ENCODE measurements at places on chromosomes 16 and 17.
A peak's percentile ranks its signal among the peaks of the same experiment; 100 is the strongest.

- DNase-seq: no peak
Observed at GRCh38 chr17:79457376-79457775, 153.5 kb downstream of the RBFOX3 start.

- no peak for DNase-seq
Observed at GRCh38 chr17:21352221-21352980, 23.8 kb upstream of the KCNJ12 start.

GRCh38 chr16:84879569-84880487 lies 60.0 kb downstream of the CRISPLD2 start:
- no peak for DNase-seq

DNA sequence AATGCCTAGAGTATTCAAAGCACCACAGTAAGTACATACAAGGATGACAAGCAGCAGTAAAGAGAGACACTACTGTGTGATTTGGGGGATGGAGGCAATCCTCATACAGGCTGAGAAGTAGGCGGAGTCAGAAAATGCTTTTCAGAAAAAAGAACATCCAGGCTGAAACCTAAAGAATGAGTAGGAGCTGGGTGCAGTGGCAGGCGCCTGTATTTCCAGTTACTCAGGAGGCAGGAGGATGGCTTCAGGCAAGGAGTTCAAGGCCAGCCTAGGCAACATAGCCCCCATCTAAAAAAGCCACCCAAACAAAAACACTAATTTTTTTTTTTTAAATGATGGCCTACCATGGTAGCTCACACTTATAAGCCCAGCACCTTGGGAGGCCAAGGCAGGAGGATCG lies 10.3 kb downstream of the KANSL1 start:
- no peak for DNase-seq

- no peak for DNase-seq
Observed at GRCh38 chr16:55062442-55062841, 131.8 kb downstream of the IRX5 start.

GRCh38 chr17:21001111-21001812 lies 41.5 kb downstream of the USP22 start:
- DNase-seq: no peak

DNA sequence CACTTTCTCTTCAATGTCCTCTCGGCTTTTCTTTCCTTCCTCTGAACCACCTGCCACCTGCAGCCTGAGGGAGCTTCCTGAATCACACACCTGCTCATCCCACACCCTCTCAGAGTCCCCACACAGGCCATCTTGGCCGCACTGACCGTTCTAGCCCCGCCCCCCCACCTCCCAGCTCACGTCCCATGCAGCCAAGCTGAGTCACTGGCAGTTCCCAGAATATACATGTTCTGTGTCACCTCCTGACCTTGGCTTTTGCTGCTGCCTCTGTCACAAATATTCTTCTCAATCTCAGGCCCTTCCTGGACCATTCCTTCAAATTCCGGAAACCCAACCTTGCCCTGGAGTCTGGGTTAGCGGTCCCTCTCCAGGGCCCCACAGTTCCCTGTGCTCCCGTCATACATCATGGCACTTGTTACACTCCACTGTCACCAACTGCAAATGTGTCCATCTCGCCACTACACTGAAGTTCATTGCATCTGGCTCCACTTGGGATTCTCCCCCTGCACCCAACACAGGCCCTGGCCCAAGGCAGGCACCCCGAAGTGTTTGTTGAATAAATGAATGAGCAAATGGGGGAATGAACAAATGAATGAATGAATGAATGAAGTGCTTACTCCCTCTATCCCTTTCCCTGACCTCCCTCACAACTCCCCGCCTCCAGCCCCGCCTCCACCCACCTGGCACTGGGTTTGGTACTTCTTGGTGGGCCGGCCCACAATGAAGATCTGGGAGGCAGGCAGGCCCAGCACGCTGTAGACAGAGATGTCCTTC lies 12.8 kb downstream of the PIMREG start:
- DNase-seq: no peak

DNA sequence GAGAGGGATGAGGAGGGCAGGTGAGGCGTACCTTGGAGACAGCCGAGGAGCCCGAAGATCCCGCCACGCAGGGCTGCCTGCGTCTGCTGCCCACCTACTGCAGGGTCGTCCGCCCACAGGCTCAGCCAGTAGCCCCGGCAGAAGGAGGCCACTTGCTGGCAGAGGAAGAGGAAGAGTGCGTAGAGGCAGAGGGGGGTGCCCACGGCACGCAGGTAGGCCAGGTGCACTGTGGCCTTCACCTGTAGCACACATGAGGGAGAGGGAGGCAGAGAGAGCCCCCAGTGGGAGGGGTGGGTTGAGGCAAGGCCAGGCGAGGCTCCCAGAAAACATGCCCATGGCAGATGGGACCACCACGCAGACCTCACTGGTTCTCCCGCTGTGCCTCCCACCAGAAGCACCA lies 53.7 kb downstream of the ABCC6 start:
- no peak for DNase-seq

GRCh38 chr16:83554096-83554495 lies 253.7 kb upstream of the HSBP1 start:
- DNase-seq: no peak

DNA sequence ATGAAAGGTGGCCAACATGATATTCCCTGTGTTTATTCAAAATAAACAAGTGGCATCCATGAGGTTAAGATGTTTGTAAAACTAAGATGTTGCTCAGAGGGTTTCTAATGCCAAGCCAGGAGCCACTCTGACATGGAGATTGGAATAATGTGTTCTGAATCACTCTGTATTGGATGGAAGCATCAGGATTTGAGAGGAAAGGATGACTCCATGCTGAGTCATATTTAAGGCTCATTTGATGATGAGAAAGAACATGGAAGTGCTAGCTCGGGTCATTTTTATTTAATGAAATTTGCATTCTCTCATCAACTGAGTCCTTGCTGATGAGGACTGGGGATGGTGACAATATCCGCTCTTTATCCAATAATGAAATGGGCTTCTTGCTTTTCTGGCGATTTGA lies 6.2 kb downstream of the VAT1L start:
- DNase-seq: no peak

DNA sequence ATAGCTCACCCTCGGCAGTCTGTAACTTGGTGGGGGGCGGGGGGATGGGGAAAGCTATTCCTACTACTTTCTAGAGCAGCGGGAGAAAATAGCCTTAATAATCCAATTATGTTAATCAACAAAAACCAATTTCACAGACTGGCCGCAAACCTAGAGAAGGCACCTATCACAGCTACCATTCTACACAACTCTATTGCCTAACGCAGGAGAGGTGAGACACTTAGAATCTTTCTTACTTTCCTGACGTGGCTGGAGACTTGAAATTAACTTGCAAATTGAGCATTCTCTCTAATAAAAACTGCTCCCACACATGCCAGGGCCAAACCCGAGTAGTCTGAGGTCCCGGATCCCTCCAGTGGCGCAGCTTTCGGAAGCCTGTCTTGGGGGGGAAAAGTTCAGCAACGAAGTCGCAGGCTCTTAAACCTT lies 794 bp downstream of the SMG6 start:
- DNase-seq: no peak

GRCh38 chr16:16997349-16997748 lies 473.4 kb downstream of the XYLT1 start:
- DNase-seq: no peak

- no peak for DNase-seq
Observed at GRCh38 chr16:24552705-24553246, 13.4 kb downstream of the RBBP6 start.

DNA sequence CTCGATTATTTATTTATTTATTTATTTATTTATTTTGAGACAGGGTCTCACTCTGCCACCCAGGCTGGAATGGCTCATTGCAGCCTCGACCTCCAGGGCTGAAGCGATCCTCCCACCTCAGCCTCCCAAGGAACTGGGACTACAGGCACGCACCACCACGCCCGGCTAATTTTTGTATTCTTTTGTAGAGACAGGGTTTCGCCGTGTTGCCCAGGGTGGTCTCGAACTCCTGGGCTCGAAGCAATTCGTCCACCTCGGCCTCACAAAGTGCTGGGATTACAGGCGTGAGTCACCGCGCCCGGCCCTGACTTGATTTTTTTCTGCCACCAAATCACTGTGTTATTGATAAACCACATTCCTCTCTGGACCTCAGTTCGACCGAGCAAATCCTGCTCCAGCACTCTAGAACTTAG lies 758 bp upstream of the RPL23A start:
- no peak for DNase-seq

- no peak for DNase-seq
Observed at GRCh38 chr17:19799796-19800195, 51.7 kb upstream of the ALDH3A1 start.

DNA sequence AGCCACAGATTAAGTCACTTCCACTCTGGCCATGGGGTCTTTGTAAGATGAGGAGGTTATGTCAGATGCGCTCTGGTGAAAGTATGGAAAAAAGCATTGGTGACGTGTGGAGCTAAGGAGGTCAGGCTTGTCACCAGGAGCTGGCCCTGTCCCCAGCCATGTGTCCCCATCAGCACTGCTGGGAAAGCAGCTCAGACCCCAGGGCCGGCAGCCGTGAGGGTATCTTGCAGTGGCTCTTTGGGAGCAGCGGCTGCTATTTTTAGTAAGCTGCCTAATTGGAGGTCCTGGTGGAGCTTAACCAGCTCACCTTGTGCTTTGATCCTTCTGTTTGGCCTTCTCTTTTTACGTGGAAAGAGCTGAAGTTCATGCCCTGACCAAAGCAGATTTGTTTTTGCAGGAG lies 60.9 kb downstream of the MPRIP start:
- DNase-seq: no peak

- no peak for DNase-seq
Observed at GRCh38 chr17:80151333-80151732, 4.4 kb upstream of the EIF4A3 start.

DNA sequence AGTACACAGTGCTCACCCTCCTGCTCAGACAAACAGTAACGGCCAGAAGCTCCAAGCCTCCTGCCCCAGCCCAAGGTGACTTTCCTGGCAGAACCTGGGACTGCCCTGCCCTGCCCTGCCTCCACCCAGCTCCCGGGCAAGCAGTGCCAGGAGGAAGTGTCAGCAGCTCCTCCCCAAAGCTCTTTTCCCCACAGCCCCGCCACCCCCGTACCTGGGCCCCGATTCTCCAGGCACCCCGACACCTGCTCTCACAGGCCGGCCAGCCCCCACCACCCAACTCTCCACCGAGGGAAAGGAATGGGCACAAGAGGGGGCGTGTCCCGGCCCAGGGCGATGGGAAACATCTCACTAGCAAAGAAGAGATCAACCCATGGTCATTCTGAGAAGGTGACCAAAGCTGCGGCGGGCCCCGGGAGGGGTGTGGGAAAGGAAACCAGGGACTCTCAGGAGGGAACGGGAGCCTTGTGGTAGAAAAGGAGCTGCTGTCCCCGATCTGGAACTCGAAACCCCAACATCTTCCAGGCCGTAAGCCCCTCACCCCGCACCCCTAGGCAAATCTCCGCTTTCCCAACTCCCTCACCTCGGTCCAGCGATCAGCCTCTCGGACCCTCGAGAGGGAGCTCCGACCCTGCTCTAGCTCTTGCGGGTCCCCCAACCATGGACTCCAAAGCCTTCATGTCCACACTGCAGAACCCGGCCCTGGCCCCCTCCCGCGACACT lies 1.2 kb downstream of the BCAR1 start:
- DNase-seq: no peak

GRCh38 chr16:31875112-31875803 lies 1.7 kb downstream of the ZNF267 start:
- no peak for DNase-seq

DNA sequence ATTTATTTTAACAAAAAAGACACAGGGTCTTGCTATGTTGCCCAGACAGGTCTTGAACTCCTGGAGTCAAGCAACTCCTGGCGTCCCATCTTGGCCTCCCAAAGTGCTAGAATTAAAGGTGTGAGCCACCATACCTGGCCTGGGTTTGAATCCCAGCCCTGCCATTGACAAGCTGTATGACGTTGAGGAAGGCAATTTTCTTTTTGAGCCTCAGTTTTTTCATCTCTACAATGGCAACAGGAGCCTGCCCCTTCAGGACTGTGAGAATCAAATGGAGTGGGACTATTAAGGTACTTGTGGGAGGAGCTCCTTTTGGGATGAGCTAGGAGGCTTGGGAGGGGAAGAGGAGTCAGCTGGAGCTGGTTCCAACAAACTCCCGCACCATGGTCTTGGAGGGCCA lies 6.2 kb downstream of the RARA start:
- DNase-seq: no peak

GRCh38 chr17:41695954-41696757 lies 7.5 kb downstream of the EIF1 start:
- peak; percentile 52 for DNase-seq

GRCh38 chr16:20901436-20902112 lies 1.0 kb downstream of the LYRM1 start:
- DNase-seq: no peak

DNA sequence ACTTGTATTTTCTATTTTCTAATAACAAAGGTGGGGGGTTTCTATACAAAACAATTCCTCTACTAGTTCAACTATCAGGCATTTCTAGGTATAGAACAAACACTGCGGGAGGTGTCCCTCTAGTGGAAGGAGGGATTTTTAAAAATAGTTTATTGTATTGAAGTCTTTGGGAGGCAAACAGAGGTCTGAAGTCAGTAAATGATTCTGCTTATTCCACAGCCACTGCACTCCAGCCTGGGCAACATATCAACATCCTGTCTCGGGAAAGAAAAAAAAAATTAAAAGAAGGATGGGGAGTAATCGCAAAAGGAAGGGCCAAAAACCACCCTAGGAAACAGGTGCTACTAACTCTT lies 648 bp upstream of the ERCC4 start:
- DNase-seq: no peak

GRCh38 chr16:47129755-47130435 lies 13.8 kb downstream of the NETO2 start:
- DNase-seq: no peak

DNA sequence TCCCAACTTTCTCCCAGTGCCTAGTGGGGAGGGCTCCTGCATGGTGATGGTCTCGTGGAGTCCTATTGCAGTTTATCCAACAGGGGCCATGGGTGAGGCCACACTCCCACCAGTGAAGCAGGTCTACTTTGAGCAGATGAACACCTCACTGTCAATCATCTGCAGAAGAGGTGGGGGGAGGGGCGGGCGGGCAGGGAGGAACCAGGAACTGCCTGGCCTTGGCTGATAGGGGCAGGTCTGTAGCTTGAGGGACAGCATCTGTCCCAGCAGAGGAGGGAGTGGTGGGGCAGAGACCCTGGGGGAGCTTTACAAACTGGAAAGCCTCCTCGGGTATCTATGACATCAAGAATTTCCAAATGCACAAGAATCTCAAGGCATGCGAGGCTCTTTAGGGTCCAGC lies 58.7 kb upstream of the ZNF423 start:
- no peak for DNase-seq

DNA sequence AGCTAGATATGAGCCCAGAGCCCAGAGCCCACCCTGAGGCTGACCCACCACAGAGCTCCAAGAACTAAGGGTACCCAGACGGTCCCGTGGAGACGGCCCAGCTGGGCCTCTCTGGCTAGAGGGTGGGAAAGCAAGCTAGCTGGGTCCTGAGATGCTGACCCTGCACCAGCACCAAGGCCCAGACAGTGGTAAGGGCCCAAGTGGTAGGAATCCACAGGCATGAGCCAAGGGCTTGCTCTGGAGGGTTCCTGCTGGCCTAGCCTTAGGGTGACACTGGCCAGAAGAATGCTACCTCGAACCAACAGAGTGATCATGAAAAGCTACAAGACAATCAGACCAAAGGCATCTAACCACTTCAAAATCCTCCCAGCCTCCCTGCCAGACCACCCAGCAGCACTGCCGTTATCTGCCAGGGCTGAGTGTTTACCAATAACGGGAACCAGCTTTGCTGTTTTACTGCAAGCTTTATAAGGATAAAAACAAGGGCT lies 13.2 kb downstream of the HIC1 start:
- no peak for DNase-seq

- no peak for DNase-seq
Observed at GRCh38 chr17:30334421-30334820, 564 bp upstream of the TMIGD1 start.

- no peak for DNase-seq
Observed at GRCh38 chr16:88510091-88510994, 57.3 kb downstream of the ZFPM1 start.

Measured in stimulated activated CD8-positive, alpha-beta memory T cell treated with anti-CD3 and anti-CD28 coated beads, Interleukin-7, amount 100 ng/mL, for 24 hours (primary cell).